ENCODE measurements at places on chromosomes 1 and 21.

GRCh38 chr1:227215863-227216510 is 102.3 kb downstream of the CDC42BPA start:
- no peak for DNase-seq

DNA sequence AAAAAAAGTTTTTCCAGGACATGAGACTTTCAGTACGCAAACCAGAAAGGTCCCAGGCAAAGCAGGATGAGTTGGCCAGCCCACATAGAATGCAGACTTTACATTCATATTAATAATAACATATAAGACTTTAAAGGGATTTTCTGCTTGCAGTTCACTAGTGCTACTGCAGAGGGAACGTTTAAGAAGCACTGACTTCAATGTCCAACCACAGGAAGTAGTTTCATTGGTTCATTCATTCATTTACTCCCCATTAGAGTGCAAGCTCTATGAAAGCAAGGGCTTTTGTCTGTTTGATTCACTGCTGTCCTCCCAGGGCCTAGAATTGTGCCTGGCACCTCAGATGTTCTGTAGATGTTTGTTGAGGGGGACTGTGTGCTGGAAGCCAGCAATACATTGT is 11.8 kb upstream of the SERINC2 start:
- no peak for DNase-seq

- no peak for DNase-seq
Measured at GRCh38 chr1:55828044-55828443, 612.9 kb upstream of the USP24 start.

GRCh38 chr1:197342044-197342565 is 74.1 kb downstream of the CRB1 start:
- DNase-seq = no peak

DNA sequence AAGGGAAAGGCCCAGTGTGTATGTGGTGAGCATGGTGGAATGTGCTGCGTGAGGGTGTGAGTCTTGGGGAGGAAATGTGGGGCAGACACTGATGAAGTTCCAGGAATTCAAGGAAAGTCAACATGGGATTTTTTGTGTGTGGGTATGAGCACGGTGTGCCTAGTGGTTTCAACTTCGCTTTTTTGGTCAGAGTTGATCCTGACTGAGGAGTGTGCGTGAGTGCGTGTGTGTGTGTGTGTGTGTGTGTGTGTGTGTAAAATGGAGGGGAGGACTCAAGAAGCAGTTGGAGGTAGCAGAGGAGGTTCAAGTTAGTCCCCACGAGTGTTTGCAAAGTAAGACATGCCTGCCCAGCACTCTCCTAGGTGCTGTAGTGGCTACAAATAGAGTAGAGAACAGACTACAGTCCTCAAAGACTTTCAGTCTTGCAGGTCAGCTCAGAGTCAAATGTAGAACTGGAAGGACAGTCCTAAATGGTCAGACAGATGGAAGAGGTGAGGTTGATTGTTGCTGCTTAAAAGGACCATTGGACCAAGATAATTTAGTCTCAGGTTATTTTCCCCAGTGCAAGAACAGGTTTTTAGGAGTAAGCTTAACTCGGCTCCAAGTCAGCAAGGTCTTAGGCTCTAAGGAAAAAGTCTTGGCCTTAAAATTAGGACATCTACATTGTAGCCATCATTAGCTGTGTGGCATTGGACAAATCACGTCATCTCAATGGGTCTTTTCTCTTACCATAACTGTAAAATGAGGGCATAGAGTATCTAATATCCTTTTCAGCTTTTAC is 25.0 kb downstream of the SLAMF1 start:
- DNase-seq = no peak

DNA sequence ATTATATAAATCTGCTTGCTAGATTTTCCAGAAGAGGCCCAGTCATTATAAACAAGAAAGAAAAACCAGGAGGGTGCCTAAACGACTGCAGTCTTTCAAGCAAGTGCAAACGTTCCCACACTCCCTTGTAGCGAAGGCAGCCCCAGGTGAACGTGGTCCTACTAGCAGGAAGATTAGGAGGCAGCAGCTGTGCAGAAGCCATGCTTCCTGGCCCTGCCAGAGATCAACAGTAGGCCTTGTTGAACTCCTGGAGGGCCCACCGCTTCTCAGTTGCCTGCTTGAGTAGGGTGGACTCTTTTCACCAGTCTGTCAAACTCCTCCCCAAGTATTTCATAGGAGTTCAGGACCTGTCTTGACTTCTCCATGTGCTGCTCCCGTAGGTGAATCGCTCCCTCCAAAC is 163.0 kb upstream of the GORAB start:
- DNase-seq = no peak

GRCh38 chr21:38077569-38077968 is 161.3 kb upstream of the KCNJ6 start:
- DNase-seq = no peak

GRCh38 chr21:16312321-16312720 is 582.5 kb downstream of the USP25 start:
- DNase-seq = no peak

DNA sequence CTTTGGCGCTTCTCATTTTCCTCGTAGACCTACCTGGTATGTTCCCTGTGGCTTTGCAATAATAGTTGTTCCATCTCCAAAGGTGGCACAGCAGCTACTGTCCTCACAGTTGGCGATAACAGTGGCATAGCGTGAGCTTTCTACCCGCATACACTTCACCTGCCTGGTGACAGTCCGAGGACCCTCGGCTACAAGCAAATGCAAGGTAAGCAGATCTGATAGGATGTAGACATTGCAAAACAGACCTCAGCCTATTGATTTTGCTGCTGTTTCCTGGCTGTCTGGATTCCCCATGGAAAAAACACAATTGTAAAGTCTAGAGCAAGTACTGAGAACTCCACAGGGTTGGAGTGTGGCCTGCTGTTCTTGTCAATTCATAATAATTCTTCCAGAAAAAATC is 78.5 kb downstream of the WDR3 start:
- no peak for DNase-seq

DNA sequence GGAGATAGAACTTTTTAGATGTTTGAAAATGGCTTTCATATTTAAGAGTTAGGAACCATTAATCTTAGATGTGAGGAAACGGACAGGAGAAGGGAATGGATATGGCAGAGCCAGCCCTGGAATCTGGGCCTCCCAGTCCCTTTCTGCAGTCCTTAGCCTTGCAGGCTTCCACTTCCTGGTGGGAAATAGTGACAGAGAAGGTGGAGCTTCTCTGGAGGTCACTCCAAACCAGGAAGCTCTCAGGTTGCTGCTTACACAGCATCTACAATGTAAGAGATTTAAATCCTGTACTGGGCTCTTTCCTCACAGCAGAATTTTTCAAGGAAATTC is 2.5 kb downstream of the S100A11 start:
- no peak for DNase-seq

Data from KG1 (cell line).